ENCODE measurements at places on chromosomes 6 and 20. TPM values are rescaled to one million over a fixed set of nuclear protein-coding genes. Genes with fewer than 3 reads are reported as not detected.

The SAMD3 gene
- 71.0 TPM for total RNA-seq

The SHLD1 gene
- 10.0 TPM for total RNA-seq

The SLC22A3 gene
- not detected for total RNA-seq

The CNKSR3 gene
- 0.08 TPM for total RNA-seq

The KIF25 gene
- not detected for total RNA-seq

The SOX18 gene
- total RNA-seq, result 0.28 TPM

The GLP1R gene
- not detected for total RNA-seq

The PACRG gene
- total RNA-seq, result 0.76 TPM

The CEP57L1 gene
- 18.1 TPM for total RNA-seq

The HSPA12B gene
- not detected for total RNA-seq

The TRIM31 gene
- not detected for total RNA-seq

The TPD52L2 gene
- 42.7 TPM for total RNA-seq

The LHFPL5 gene
- total RNA-seq, result not detected

The ISM1 gene
- 1.3 TPM for total RNA-seq

The SYTL3 gene
- 45.2 TPM for total RNA-seq

The GHRH gene
- not detected for total RNA-seq

The MOG gene
- total RNA-seq, result not detected

The WFDC11 gene
- not detected for total RNA-seq

The TREM2 gene
- total RNA-seq, result not detected

The IRF4 gene
- 279 TPM for total RNA-seq

The COL10A1 gene
- total RNA-seq, result not detected

The HRH3 gene
- not detected for total RNA-seq
